A549 treated with DMSO at 1 μM for 4 hours (cell line): ENCODE measurements at places on chromosomes 2 and 18. TPM values are rescaled to one million over a fixed set of nuclear protein-coding genes. Genes with fewer than 3 reads are reported as not detected.

ZNF521 gene
- not detected in 5 replicates for total RNA-seq

NETO1 gene
- not detected in 5 replicates for total RNA-seq

C1QL2 gene
- 0.14 to 0.21 TPM (median 0.14 TPM) in 4 of 5 replicates, not detected in the other for total RNA-seq

TCF23 gene
- total RNA-seq = not detected in 5 replicates

FARSB gene
- total RNA-seq = 42.2 to 47.8 TPM (median 44.7 TPM) in 5 replicates

SNRNP27 gene
- total RNA-seq = 47.3 to 70.6 TPM (median 57.9 TPM) in 5 replicates

HOXD4 gene
- total RNA-seq = 0.22 to 0.55 TPM (median 0.36 TPM) in 5 replicates

EFR3B gene
- 15.9 to 17.9 TPM (median 16.8 TPM) in 5 replicates for total RNA-seq

CPLX4 gene
- not detected in 5 replicates for total RNA-seq

CFAP53 gene
- 0.27 to 0.50 TPM (median 0.33 TPM) in 5 replicates for total RNA-seq

METTL4 gene
- total RNA-seq = 4.4 to 6.8 TPM (median 6.4 TPM) in 5 replicates

C2orf92 gene
- 0.51 to 0.88 TPM (median 0.68 TPM) in 5 replicates for total RNA-seq

DSG4 gene
- total RNA-seq = 0.02 TPM in 1 of 5 replicates, not detected in the others

SH3RF3 gene
- 0.25 to 0.50 TPM (median 0.45 TPM) in 5 replicates for total RNA-seq

AKAIN1 gene
- not detected in 5 replicates for total RNA-seq

C1D gene
- 34.3 to 53.4 TPM (median 42.7 TPM) in 5 replicates for total RNA-seq

LRRC30 gene
- not detected in 5 replicates for total RNA-seq

MRO gene
- total RNA-seq = 0.09 to 0.36 TPM (median 0.25 TPM) in 5 replicates
